ENCODE measurements at places on chromosomes 11 and 22.
A peak's percentile ranks its signal among the peaks of the same experiment; 100 is the strongest.

DNA sequence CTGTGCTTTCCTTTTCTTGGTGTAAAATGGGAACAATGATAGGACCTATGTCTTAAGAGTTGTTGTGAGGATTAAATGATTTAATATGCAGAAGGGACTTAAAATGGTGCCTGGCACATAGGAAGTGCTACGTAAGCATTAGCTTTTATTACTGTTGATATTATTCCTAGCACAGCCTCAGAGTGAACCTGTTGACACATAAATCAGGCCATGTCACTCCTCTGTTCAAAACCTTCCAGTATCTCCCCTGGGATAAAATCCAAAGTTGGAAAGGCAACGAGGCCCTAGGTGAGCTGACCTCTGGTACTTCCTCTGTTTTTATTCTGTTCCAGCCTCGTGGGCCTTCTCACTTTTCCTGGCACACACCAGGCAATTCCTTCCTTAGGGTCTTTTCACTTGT is 108.8 kb upstream of the CADM1 start:
- no peak for DNase-seq

- no peak for DNase-seq
These were observed 25.0 kb downstream of the TXN2 start for GRCh38 chr22:36456464-36456845.

GRCh38 chr11:70104419-70104818 is 26.3 kb downstream of the ANO1 start:
- no peak for DNase-seq

GRCh38 chr11:59173964-59174663 is 2.2 kb downstream of the DTX4 start:
- DNase-seq, result peak; percentile 41

DNA sequence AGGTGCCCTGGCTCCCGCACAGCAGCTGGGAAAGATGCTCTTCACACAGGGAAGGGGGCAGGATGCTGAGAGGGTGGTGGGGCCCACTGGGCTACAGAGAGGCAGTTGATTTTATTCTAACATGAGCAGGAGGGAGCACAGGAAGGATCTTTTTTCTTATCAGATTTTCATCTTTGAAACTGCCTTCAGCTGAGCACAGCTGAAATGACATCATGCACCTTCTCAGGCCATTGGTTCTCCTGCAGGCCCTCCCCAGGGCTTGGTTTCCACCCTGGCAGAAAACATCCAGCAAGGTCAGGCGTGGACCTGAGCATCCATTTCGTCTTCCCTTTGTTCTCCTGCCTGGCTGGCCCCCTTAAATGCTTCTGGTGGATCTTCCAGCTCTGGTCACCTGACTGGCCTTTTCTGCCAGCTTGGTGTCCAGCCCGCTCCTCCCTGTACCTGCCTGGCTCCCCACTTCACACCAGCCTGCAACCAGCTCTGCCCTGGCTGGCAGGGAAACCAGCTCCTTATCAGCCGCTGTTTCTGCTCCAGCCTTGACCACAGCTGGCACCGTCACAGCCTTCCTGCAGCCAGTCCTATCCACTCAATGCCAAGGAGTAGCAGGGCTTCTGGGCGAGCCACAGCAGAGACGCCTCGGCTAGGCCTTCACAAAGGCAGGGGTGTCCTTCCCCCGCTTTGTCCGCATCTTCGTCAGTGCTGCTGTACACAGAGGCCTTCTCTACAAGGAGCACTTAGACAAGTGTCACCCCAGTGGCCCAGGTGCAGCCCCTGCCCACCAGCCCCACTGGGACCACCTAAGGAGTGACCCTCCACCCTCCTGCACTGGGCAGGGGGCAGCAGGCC is 36.5 kb downstream of the TOM1 start:
- DNase-seq, result no peak

DNA sequence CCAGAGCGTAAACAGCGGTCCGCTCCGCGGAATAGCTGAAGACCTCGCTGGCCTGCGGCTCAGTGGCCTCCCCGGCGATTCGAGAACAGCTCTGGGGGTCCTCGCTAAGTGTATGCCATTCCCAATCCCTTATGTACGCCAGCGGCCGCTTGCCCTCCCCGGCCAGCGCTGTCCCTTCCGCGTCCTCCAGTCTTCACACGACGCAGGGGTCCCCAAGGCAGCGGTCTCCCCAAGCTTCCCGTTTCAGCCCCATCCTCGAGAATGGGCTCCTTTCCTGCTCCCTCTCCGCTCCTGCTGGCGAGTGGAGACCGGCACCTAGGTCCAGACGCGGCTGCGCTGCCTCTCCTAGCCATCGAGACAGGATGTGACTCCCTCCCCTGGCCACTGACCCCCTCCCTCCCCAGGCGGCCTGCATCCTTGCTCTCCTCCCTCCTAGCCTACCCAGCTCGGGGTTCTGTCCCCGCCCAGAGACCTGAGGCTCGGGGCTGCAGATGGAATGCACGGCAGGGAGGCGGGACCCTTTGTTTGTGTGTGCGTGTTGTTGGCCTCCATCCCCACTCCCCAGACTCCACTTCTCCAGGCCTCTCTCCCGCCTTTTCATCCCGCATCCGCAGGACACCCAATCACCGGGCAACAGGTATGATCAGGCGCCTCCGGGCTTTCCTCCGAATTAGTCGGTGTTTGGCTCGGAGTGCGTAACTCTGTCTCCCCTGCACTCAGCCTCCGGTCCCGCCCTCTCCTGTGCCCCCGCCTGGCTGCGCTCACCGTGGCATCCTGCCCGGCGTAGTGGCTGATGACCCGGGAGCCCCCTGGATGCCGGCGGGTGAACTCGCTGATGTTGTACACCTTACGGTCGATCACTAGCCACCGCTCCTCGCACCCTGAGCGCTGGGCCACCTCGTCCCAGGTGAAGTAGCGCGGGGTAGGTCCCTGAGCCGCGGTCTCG is 740 bp downstream of the FADS1 start:
- peak; percentile 72 for DNase-seq
